Epithelial cell of proximal tubule (primary cell): ENCODE measurements at places on chromosomes 16 and 17. TPM values are rescaled to one million over a fixed set of nuclear protein-coding genes. Genes with fewer than 3 reads are reported as not detected.

Gene CARD14
- total RNA-seq: 0.06 and 0.36 TPM in 2 replicates

Gene DOC2B
- 18.1 and 29.7 TPM in 2 replicates for total RNA-seq

Gene KIF18B
- total RNA-seq: 22.5 and 26.3 TPM in 2 replicates

Gene PRSS8
- total RNA-seq: 27.4 and 53.6 TPM in 2 replicates

Gene ERN2
- 0.35 and 0.58 TPM in 2 replicates for total RNA-seq

Gene CCL3
- total RNA-seq: 1.3 TPM in 1 of 2 replicates, not detected in the other

GRCh38 chr17:82076018-82076784 lies 10.6 kb upstream of the DUS1L start:
- no peak for DNase-seq

DNA sequence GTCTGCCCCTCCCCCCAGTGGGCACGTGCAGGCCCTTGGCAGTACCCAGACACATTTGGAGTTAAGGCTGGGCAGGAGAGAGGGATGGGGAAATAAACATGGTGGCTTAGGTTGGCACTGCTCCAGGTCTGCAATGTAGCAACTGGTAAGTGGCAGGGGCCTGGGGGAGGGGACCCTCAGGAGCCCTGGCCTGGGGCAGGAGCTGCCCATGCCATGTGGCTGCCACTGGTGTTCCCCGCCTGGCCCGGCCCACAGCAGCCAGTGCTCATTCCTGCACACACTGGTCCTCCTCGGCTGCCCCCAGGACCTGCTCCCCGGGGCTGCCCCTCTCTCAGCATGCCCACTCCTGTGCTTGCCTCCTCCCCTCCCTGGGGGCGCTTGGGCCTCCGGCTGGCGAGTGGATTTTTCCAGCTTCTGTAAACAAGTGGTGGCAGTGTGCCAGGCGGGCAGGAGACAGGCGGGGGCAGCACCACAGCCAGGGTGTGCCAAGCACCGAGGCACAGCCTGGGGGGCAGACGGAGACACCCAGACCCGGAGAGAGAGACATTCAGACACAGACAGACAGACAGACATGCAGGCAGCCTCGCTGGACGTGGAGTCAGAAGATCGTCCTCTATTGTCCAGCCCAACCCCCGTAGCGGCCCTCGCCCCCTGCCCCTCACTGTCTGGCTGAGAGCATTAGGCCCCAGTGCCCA lies 9.4 kb downstream of the THRA start:
- no peak for DNase-seq

GRCh38 chr17:32356750-32357149 lies 6.8 kb downstream of the ZNF207 start:
- no peak for DNase-seq

- no peak for DNase-seq
Measured at GRCh38 chr16:17072104-17072503, 398.7 kb downstream of the XYLT1 start.

DNA sequence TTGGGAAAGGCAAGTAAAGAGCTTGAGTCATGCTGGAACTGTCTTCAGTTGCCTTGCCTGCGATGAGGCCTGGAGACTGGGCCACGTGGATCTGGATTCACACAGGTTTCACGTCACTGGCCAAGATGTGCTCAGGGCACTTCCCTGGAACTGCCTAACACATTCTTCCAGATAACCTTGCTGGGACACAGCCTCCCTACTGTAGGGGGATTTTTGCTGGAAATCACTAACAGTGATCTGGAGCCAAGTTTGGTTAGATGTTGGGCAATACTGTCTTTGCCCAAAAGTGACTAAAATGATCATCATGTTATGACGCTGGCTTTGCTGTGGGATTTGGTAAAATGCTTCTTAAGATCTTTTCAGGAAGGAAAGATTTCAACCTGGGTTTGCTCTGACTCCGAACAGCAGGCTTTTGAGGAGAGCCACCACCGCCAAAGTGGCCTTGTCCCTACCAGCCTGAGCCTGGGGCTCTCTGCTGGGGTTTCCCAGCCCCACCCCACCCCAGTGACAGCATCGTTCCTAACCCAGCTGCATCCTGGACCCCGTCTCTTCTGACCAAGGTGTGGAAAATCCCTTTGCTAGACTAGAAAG lies 14.7 kb downstream of the C1QTNF1 start:
- DNase-seq: peak; percentile 61

GRCh38 chr16:71648162-71648561 lies 22.2 kb downstream of the MARVELD3 start:
- DNase-seq: no peak

GRCh38 chr17:16997514-16998429 lies 25.9 kb upstream of the TNFRSF13B start:
- no peak for DNase-seq

DNA sequence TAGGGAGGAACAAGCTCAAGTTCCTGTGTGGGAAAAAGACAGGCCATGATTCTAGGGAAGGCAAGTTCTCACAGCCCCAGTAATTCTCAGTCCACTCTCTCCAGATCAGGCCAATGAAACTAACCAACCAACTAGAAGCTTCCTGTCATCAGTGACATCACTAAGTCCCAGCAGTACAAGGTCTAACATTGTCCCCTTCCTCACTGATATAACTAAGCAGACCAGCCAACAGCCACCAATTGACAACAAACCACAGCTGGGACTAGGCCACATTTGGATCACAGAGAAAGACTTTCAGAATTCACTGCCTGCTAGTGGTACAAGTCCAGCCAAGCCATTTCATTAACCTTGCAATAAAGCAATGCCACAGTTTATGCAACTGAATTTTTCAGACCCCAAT lies 94.0 kb downstream of the CACNG1 start:
- no peak for DNase-seq

DNA sequence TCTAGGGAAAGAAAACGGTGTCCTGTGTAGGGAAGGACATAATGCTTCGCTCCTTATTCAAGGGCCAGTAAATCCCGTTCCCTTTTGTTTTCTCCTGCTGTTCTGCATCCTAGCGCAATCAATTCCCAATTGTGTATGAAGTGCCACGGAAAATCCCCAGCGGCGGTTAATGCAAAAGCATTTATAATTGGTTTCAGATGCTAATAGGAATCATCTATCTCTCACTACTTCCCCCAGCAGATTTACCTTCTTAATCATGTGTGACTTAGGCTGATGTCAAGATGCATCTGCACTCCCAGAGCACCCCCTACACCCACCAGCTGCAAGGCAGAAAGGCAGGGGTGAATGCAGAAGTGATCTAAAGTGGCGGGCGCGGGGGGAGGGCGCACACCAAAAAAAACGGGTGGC lies 32.7 kb upstream of the SSTR2 start:
- no peak for DNase-seq

DNA sequence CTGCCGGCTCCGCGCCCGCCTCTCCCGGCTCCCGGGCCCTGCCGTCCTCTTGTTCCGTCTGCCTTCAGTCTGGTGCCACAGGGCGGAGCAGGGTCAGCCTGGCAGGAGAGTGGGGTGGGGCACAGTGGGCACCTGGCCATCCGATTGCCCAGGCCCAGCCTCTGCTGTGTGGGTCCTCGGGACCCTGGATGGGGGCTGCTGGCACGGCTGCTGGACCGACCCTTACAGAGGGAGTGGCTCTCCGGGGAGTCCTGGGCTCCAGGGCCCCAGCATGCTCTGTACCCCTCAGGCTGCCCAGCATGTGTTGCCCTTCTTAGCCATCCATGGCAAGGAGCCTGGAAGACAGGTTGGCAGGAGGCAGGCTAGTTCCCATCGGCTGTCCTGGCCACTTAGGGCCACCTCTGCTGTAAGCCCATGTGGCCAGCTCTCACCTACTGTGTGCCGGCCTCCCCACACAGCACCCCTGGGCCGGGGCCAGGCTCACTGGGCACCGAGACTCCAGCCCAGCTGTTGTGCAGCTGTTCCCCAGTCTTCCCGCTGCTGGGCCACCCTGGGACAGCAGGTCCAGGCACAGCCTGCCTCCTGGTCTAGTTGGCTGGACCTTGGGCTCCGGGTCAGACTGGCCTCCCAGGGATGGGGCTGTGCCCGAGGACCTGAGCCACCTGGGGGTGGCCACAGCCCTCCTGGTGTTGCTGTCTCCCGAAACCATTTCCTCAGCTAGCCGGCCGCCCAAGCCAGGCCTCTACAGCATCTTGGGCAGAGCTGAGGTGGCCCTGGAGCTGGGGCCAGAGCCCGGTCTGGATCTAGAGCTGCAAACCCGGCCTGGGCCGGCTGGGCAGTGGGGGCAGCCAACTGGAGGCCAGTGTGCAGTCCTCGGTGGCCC lies 24.9 kb downstream of the BAHCC1 start:
- no peak for DNase-seq

DNA sequence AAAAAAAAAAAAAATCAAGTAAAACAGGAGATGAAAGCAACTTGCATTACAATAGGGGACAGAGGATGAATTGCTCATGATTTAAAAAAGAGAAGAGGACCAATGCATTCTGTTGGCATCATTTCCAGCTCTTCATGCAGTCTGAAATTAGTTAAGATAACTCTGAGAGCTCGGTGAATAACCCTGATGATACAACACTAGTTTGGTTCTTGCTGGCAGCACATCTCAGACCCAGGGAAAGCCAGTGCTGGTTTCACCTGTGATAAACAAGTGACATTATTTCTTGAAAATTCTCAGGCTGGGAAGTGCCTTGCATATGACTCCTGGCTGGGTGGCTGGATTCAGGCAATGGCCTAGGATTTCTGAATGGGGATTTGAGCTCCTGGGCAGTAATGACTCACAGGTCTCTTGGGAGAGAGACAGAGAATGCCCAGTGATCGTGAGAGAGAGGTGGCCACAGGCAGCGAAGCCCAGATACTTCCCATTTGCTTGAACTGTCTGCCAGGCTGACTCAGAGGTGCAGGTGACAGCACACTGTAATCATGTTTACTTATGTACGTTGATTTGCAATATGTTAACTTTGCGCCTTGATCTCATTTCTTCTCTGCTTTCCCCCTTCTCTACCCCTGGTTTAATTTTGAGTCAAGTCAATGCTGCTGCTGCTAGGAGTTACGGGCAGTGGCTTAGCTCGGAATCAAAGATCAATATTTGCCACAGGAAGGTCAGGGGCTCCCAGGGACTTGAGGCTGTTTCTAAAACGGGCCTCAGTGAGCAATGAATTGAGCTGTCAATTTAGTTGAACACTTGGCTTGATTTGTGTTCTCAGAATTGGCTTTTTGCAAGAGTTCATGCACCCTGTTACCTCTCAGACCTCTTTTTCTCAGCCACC lies 27.1 kb downstream of the ARSG start:
- DNase-seq: no peak

DNA sequence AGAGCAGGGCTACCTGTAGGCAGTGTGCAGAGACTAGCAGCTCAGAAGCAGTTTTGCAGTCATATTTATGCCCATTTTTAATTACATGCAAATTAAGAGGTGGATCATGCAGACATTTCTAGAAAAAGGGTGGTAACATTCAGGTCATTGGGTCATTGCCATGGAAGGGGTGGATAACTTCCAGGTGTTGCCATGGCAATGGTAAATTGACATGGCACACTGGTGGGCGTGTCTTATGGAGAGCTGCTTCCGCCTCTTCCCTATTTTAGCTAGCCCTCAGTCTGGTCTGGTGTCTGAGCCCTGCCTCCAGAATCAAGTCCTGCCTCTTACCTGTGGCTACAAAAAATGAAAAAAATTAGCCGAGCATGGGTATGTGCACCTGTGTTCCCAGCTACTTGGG lies 2.8 kb upstream of the DNAI2 start:
- DNase-seq: no peak

DNA sequence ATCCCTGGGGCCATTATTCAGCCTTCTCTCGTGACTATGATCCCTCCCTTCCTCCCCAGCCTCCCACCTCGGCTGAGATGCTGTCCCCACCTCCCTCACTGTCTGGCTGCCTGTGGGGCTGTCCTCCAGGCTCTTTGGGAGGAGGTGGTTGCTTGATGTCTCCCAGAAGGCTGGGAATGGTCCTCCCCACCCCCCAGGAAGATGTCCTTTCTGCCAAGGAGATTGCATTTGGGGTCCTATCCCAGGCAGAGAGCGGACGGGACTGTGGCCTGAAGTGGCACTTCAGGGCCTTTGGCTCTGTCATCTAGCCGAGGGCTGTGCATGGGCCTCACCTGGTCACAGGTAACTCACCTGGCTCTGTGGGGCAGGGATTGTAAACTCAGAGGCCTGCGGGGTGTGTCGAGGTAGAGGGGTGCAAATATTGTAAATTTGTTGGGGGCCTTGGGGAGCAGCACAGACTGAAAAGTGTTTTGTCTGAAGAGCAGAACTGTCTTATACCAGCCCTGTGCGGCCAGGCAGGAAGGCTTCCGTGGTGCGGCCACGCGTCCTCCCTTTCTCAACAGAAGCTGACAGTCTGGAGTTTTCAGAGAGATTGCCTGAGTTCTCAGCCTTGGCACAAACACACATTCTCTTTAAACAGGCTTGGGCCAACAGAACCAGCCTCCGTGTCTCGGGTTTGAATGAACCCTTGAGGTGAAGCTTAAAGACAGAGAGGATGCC lies 177.9 kb downstream of the SEC14L1 start:
- DNase-seq: no peak

DNA sequence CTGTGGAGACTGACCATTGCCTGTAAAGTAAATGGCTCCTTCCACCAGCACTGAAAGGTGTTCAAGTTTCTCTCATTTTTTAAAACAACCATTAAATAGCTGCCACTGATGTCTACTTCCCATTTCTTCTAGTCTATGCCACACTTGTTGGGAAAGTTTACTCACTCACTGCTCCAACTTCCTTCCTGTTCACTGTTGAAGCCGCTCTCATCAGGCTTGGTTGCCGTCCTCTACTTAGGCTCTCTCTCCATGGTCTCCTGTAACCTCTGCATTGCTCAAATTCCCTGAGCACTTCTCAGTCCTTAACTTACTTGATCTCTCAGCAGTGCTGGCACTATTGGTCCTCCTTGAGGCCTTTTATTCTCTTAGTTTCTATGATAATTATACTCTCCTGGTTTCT lies 32.4 kb downstream of the SNX11 start:
- no peak for DNase-seq

DNA sequence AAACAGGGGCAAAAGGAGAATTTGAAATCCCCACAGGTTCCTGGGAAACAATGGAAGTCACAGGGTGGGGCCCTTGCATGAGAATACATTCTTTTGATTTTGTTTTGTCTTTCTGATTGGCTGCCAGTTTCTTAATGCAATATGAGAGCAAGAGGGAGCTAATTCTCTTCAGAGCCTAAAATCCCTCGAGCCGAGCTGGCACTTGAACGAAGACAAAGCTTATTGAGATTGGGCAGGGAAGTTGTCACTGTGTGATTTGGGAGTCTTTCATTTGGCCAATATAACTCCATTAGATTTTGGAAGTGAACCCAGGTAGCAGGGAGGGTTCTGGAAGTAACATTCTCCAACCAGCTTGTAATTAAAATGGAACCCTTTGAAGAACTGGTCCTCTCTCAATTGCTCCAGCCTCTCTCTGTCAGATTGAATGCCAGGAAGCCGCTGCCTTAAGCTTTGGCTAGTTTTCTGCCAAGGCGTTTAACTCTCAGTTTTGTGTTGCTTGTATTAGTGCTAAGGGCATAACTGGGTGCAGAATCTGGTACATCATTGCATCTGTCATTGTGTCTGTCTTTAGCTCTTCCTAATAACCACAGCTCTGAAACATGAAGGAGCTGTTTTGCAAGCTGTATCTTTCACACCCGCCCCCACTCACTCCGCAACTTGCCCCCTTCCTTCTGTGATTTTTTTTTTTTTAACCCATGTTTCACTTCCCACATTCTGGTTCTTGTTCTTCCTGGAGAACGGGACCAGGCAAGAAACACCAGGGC lies 272.0 kb downstream of the MAF start:
- DNase-seq: no peak
